CD4-positive, alpha-beta T cell treated with Interleukin-2 at 100 ng/mL for 4 hours (primary cell): ENCODE measurements at places on chromosomes 2 and 18.

DNA sequence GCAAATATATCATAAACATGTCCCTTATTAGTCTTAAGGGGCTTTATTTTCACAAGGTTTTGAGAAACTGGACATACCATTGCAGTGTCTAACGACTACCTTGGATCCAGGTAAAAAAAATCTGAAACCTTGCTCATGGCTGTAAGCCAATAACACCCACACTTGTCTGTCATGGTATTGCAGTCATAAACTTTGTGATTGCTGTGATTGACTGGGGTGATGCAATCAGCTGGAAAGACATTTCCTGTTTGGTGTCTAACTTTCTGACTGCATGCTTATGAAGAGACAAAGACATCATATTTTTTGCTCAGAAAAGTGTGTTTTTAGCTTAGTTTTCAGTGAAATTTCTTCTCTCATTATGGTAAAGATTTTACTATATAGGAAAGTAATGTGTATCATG is 635.0 kb downstream of the TSN start:
- DNase-seq, result no peak

DNA sequence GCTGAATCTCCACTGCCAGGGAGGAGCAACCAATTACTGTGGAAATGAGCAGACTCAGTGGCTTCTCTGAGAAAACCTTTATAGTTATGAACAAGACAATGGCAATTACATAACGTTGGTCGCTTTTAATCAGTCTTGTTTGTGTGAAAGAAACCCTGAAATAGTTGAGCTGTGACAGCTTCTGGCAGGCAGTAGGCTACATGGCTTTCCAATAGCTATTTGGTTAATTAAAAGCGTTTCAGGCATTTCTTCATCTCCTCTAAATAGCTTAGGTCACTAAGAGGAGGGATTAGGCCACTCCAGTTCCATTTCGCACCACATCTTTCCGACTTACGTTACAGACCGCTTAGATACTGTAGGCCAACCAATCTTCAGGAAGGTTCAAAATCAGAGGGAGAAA is 794.4 kb upstream of the ID2 start:
- no peak for DNase-seq

DNA sequence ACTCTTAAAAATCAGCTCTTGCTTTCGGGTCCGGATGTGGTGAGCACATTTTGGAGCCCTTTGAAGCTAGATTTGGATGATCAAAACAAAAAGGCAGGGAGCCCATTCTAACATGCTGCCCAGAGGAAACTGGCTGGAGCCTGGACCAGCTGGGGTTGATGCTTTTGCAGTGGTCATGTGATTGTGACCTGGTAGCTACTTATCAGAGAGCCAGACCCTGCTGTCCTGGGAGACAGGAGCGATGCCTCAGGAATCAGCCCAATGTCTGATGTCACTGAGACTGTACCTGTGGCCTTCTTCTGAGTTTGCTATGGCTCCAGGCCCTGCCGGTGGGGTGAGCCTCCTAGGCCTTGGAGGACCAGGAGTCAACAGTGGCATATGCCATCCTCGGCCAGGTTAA is 18.7 kb upstream of the SCLY start:
- no peak for DNase-seq

- DNase-seq, result no peak
Observed at GRCh38 chr2:139872503-139872902, 1092.3 kb upstream of the NXPH2 start.

- no peak for DNase-seq
Observed at GRCh38 chr18:6994771-6995430, 122.7 kb downstream of the LAMA1 start.
